ENCODE measurements at places on chromosomes 11 and 22.

GRCh38 chr11:60164550-60165075, 18.3 kb downstream of the MS4A6A start:
- H3K36me3 ChIP-seq, result no peaks in the 10 kb centered on the region
- DNase-seq, result no peak
- H3K27me3 ChIP-seq, result no peaks in the 10 kb centered on the region
- no peaks in the 10 kb centered on the region for H3K4me1 ChIP-seq
- no peak overlapping the region for H3K27ac ChIP-seq

DNA sequence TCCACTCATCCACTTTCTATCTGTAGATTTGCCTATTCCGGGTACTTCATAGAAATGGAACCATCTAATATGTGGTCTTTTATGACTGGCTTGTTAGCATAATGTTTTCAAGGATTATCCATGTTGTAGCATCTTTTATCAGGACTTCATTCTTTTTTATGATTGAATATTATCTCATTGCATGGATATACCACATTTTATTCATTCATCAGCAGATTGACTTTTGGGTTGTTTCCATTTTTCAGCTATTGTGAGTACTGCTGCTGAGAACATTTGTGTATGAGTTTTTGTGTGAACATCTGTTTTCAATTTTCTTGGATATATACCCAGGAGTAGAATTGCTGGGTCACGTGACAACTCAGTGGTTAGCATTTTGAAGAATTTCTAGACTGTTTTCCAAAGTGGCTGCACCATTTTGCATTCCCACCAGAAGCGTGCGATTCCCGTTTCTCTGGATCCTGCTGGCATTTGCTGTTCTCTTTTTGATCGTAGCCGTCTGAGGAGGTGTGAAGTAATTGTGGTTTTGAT, 8.9 kb downstream of the DERL3 start:
- peaks cover 44% of the 10 kb centered on the region for H3K36me3 ChIP-seq
- no peak for DNase-seq
- H3K27me3 ChIP-seq, result no peaks in the 10 kb centered on the region
- no peak overlapping the region for H3K27ac ChIP-seq
- no peak overlapping the region for H3K4me3 ChIP-seq

- peaks cover 19% of the 10 kb centered on the region for H3K4me1 ChIP-seq
- no peaks in the 10 kb centered on the region for H3K27me3 ChIP-seq
- no peaks in the 10 kb centered on the region for H3K36me3 ChIP-seq
- no peak overlapping the region for H3K4me3 ChIP-seq
Observed at GRCh38 chr11:36131721-36132397, 157.4 kb downstream of the COMMD9 start.

GRCh38 chr11:82815406-82815805, 81.7 kb upstream of the FAM181B start:
- no peaks in the 10 kb centered on the region for H3K4me1 ChIP-seq
- no peaks in the 10 kb centered on the region for H3K36me3 ChIP-seq
- H3K4me3 ChIP-seq, result no peak overlapping the region
- H3K27me3 ChIP-seq, result no peaks in the 10 kb centered on the region

DNA sequence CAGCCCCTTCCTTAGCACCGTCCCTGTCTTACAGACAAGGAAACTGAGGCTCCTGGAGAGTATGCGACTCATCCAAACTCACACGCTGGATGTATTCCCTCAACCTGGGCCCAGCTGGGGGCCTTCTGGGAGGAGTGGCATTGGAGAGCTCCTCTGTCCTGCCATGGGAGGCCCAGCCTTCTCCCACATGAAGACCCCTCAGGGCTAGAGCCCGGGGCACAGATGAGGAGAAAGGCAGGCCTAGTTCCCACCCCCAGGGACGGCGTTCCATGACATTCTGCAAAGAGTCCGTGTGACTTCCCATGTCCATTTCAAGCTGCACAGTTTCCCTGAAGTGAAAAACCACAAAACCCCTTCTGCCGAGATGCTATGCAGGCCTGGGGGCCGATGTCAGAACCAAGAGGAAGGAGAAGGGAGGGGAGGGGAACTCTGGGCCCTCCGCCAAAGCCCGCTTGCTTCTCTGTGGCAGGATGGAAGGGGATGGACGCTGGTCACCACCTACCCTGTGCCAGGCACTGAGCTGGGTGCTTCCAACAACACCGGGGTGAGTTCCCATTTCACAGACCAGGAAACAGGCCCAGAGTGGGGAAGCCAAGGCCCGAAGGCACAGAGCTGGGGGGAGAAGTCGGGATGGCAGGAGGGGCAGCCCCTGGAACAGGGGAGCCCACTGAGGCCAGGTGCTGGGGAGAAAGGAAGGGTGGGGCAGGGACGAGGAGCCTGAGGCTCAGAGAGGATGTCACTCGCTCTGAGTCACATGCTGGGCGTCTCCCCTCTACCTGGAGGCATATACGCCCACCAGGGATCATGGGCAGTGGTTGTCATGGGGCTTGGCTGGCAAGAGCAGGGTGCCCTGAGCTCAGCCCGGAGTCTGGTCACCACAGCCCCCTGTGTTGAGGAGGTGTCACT, 15.7 kb downstream of the RAC2 start:
- peak overlapping the region; percentile 59 for H3K27ac ChIP-seq
- no peak overlapping the region for H3K4me3 ChIP-seq
- no peak for DNase-seq
- no peaks in the 10 kb centered on the region for H3K27me3 ChIP-seq
- H3K36me3 ChIP-seq, result peaks cover 27% of the 10 kb centered on the region

DNA sequence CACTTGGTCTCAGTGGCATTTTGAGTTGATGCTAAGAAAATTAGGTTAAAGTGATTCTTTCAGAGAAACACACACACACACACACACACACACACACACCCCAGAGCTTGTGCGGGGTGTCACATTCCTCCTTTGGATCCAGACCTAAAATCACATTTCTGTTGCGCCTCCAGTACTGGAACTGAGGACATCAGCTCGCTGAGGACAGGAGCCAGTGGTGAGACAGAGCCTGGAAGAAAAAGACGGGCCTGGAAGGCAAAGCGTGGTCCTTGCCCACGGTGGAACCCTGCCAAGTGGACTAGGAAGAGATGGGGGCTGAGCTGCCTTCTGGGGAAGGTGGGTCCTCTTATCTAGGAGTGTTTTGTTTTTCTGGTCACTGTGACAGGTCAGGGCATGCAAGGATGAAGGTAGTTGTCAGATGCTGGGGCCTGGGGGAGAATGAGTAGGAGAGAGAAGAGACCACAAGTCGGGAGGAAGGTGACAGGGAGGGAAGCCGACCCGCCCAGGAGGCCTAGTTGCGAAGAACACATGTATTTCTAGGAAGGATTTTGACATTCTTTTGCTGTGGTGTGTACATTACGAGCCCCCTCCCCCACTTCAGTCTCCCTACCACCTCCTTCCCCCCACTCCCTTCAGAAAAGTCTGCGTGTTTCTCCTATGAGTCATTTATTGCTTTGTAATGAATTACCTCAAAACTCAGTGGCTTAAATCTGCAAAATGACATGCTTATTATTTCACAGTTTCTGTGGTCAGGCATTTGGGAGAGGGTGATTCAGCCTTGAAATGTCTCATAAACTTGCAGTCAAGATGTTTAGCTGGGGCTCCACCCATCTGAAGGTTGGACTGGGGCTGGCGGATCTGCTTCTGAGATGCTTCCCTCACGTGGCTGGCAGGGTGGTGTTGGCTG, 4.8 kb upstream of the ELFN2 start:
- H3K36me3 ChIP-seq, result no peaks in the 10 kb centered on the region
- H3K27ac ChIP-seq, result peak overlapping the region; percentile 86
- no peak overlapping the region for H3K4me3 ChIP-seq

DNA sequence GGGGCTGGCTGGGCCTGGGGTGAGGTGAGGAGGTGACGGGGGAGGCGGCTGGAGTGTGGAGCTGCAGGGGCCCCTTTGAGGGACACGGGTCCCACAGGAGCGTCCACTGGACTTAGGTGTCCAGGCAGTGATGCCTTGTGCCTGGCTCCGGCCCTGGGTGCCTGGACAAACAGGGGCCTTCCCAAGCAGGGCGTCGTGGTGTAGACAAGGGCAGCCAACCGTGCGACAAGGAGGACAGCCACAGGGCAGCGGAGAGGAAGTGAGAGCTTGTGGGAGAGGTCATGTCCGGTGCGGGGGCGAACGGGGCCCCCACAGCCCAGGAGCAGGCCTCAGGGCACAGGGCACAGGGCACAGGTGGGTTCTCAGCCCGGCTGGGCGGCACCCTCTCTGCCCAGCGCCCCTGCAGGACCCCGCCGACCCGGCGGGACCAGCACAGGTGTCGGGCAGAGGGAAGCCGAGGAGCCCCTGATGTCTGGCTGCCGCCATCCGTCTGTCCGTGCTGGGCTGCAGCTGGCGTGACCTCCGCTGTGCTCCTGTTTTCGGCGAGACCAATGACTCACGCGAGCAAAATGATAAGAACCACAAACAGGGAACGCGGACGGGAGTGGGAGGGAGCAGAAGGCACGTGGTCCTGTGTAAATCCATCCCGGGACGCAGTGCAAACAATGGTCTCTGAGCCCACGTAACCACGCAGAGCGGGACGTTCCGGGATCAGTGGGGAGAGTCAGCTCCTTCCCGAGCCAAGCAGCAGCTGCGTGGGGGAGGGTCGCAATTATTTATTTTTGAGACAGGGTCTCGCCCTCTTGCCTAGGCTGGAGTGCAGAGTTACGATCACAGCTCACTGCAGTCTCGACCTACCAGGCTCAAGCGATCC, 49.1 kb upstream of the A4GALT start:
- peaks cover 3% of the 10 kb centered on the region for H3K27me3 ChIP-seq
- H3K27ac ChIP-seq, result no peak overlapping the region
- no peak for DNase-seq
- no peak overlapping the region for H3K4me3 ChIP-seq
- H3K36me3 ChIP-seq, result no peaks in the 10 kb centered on the region

GRCh38 chr11:118911113-118911879, 14.4 kb downstream of the BCL9L start:
- H3K36me3 ChIP-seq, result peaks cover 38% of the 10 kb centered on the region
- no peaks in the 10 kb centered on the region for H3K27me3 ChIP-seq
- DNase-seq, result no peak
- peak overlapping the region; percentile 99 for H3K27ac ChIP-seq

- no peak for DNase-seq
- H3K27ac ChIP-seq, result no peak overlapping the region
- no peaks in the 10 kb centered on the region for H3K36me3 ChIP-seq
- no peaks in the 10 kb centered on the region for H3K27me3 ChIP-seq
- no peaks in the 10 kb centered on the region for H3K4me1 ChIP-seq
Observed at GRCh38 chr11:116548256-116548655, 224.5 kb downstream of the BUD13 start.

- no peaks in the 10 kb centered on the region for H3K36me3 ChIP-seq
- no peaks in the 10 kb centered on the region for H3K27me3 ChIP-seq
- no peak overlapping the region for H3K4me3 ChIP-seq
Observed at GRCh38 chr11:76025068-76025467, 181.2 kb downstream of the WNT11 start.

GRCh38 chr22:49022816-49023160, 804.9 kb downstream of the BRD1 start:
- DNase-seq, result no peak
- H3K4me3 ChIP-seq, result no peak overlapping the region
- no peaks in the 10 kb centered on the region for H3K4me1 ChIP-seq

GRCh38 chr22:38298312-38299005, 18.8 kb downstream of the CSNK1E start:
- no peak overlapping the region for H3K4me3 ChIP-seq
- peak; percentile 98 for DNase-seq
- peaks cover 37% of the 10 kb centered on the region for H3K4me1 ChIP-seq
- peaks cover 73% of the 10 kb centered on the region for H3K36me3 ChIP-seq

- H3K27ac ChIP-seq, result no peak overlapping the region
- no peak overlapping the region for H3K4me3 ChIP-seq
- no peaks in the 10 kb centered on the region for H3K36me3 ChIP-seq
- no peaks in the 10 kb centered on the region for H3K4me1 ChIP-seq
Observed at GRCh38 chr22:46129390-46130041, 20.8 kb upstream of the PPARA start.

- DNase-seq, result peak; percentile 11
- H3K27me3 ChIP-seq, result peaks cover 27% of the 10 kb centered on the region
- no peaks in the 10 kb centered on the region for H3K36me3 ChIP-seq
Observed at GRCh38 chr11:35390737-35391682, 28.3 kb downstream of the SLC1A2 start.

DNA sequence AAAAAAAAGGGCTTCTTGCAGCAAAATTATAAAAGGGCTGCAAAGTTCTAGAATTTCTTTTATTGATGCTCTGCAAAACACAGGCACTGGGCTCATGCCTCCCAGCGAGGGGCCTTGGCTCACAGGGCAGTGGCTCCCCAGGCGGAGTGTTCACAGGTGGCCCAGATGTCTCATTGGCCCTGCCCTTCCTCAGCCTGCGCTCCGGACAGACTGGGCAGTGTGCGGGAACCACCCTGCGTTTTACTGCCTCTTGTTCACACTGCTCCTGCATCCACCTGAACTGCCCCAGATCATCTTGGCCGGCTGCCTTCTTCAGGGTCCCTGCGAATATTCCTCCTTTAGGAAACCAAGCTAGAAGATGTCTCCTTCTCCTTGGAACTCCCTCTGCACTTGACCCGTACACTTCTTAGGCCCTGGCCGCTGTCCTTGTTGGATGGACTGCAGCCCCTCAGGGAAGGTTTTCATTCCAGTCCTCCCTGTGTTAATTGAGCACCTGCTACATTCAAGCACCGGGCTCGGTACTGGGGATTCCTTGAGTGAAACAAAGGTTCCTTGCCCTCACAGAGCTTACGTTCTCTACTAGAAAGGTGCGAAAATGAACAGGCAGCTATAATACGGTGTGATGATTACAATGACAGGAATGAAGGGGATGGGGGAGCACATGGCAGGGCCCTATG, 4.5 kb downstream of the TUBA8 start:
- H3K27me3 ChIP-seq, result peaks cover 22% of the 10 kb centered on the region
- no peaks in the 10 kb centered on the region for H3K36me3 ChIP-seq

GRCh38 chr11:64088162-64089026, 52.7 kb downstream of the FLRT1 start:
- H3K27me3 ChIP-seq, result peaks cover 33% of the 10 kb centered on the region
- DNase-seq, result peak; percentile 4

DNA sequence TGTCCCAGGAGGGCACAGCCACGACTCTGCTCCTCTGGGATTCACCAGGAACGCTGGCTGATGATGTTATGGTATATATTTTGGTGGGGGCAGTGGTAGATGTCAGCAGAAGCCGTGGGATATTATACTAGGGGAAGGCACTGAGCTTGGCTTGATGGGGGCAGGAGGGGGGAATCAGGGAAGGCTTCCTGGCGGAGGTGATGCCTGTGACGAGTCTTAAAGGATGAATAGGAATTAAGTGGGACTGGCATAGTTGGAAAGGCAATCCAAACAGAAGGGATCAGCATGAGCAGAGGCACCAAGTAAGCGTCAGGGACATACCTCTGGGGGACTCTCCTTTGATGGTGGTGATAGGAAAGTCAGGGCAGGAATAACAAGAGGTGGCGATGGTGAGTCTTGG, 47.6 kb downstream of the TP53I11 start:
- H3K4me1 ChIP-seq, result no peaks in the 10 kb centered on the region
- H3K27me3 ChIP-seq, result peaks cover 17% of the 10 kb centered on the region
- no peak overlapping the region for H3K4me3 ChIP-seq
- no peak for DNase-seq
- H3K27ac ChIP-seq, result no peak overlapping the region

GRCh38 chr11:119101759-119102423, at the start of gene DPAGT1:
DPAGT1 (minus strand) TSS chr11:119101853; CDS start chr11:119101655, 198 bp downstream.
- H3K36me3 ChIP-seq, result peaks cover 15% of the 10 kb centered on the region
- H3K27me3 ChIP-seq, result no peaks in the 10 kb centered on the region
- peak within 1 kb of the TSS; percentile 99 for H3K27ac ChIP-seq
- DNase-seq, result peak; percentile 78
- H3K4me1 ChIP-seq, result peaks cover 28% of the 10 kb centered on the region
